ENCODE measurements at places on chromosomes 3 and 15.

DNA sequence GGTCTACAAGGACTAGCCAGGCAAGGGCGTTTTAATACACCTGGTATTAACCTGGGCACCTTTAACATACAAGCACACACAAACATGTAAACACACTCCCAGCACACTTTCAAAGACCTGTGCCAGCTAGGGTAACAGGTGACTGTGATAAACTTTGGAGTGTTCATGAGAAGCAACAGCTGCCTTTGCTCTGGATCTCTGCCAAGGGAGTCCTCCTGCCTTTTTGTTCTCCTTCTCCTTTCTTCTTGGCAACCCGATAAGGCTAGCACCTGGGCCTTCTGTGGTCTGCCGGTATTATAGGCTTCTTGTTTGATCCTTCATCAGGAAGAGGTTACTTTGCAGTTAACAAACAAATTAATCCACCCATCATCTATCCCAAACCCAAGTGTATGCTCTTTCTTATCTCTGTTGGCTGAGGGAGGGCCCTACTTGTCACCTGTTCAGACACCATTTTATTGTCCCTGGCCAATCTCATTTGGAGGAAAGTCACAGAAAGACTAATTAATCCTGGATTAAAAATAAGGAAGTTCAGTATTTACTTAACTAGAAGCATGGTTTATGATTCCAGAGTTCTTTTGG is at the start of gene RETNLB:
Gene RETNLB (minus strand): TSS at position 7 of the 579 bp plus-strand sequence. CDS start 225 bp downstream, outside the sequence.
- DNase-seq, result peak; percentile 59

DNA sequence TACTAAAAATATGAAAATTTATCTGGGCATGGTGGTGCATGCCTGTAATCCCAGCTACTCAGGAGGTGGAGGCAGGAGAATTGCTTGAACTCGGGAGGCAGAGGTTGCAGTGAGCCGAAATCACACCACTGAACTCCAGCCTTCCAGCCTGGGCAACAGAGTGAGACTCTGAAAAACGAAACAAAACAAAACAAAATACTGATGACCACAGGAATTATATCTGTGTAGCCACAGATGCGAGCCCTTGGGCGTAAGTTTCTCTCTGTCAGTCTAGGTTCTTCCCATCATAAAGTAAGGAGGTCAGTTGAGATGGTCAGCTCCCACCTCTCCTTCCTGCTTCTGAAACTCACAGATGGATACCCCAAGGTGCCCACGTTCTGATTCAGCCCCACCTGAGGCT is 37.7 kb upstream of the CFAP161 start:
- no peak for DNase-seq

DNA sequence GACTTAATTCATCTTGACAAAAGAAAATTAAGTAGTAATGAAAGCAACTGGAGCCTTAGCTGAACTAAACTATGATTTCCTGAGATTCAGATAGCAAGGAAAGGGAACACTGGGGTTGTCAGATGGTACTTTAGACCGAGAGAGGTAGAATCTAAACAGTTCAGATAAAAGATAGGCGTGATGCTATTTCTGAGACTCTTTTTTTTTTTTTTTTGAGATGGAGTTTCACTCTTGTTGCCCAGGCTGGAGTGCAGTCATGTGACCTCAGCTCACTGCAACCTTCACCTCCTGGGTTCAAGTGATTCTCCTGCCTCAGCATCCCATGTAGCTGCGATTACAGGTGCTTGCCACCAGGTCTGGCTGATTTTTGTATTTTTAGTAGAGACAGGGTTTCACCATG is 279.9 kb upstream of the UMPS start:
- no peak for DNase-seq

GRCh38 chr15:95105229-95105628 is 873.9 kb downstream of the MCTP2 start:
- DNase-seq, result no peak

DNA sequence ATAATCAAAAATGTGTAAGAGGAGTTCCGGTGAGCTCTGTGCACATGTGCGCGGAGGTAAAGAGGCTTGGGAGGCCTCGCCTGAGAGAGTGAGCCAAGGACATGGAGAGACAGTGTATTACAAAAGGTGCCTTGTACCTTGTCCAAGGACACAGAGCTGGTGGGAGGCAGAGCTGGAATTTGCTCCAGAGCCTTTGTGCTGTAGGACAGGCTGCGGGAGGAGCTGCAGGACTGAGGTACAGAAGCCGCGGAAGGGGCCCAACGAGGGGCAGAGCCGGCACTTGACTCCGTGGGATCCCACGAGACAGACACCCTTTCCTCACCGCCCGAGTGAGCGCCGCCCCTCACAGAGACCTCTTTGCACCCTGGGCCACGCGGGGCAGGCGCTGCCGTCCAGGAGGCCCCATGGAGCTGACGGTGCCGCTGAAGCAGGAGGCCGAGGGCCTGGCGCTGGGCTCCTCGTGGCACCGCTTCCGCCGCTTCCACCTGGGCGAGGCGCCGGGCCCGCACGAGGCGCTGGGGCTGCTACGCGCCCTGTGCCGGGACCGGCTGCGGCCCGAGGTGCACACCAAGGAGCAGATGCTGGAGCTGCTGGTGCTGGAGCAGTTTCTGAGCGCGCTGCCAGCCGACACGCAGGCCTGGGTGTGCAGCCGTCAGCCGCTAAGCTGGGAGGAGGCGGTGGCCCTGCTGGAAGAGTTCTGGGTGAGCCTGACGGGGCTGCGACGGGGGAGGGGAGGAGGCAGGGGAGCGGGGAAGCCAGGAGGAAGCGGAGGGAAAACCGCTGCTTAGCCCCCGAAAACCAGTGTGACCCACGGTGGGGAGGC is 68.7 kb downstream of the SLTM start:
- no peak for DNase-seq

Measured in NCI-H2171 (cell line).